Activated CD4-positive, alpha-beta T cell treated with anti-CD3 and anti-CD28 coated beads, Interleukin-2, Interleukin-6, amounts not matched to agents 100 ng/mL and 50 ng/mL, durations not matched to agents 16 hours and 8 hours (primary cell): ENCODE measurements at places on chromosomes 3 and 15.

DNA sequence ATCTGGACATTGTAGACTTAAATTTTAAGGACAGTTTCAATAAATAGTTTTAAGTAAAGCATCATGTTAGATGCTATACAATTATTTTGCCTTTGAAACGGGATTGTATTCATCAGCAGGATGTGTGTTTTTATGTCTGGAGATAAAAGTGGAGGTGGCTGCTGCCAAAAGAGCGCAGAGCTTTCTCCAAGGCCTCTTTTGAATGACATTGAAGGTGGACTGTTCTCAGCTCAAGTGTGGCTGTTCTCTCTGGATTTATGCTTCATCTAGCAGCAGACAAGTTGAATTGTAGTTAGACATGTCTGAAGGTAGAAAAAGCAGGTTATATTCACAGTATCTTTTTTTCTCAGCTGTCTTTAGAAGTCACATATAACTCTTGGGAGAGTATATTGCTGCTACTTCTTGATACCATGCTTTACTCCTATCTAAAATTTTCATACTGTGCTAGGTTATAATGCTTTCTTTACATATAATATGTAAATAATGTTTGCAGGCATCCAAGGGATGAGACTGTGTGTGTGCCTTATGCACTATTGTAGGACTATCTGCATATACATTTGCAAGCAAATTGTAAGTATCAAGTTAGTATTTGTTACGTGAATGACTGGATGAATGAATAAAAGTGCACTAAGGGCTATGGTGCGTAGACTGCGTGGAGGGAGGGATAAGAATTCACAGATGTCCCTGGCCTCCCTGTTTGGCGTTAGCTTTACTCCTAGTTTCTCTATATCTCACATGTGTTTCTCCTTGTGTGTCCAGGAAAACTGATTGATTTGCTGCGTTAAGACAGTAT is 340.1 kb downstream of the NAALADL2 start:
- DNase-seq = no peak

DNA sequence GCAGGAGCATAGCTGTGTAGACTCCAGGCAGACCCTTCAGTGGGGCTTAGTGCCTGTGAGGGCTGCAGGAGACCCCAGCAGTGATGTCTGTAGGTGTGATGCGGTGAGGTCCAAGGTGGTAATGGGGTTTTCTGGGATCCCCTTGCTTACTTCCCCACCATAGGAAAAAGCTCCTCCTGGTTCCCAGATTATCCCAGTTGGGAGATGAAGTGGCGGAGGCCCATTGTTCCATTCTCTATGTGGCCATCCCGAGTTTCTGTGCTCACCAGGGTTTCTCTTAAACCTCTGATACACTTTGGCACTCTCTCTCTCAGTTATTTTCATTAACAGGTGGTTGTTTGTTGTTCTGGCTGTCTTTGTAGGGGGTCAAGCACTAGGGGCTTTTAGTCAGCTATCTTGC is 146.7 kb upstream of the IGF1R start:
- no peak for DNase-seq

- no peak for DNase-seq
Measured at GRCh38 chr15:80936288-80937078, 53.1 kb downstream of the MESD start.

- DNase-seq = no peak
Measured at GRCh38 chr3:14396031-14396692, 6.2 kb upstream of the SLC6A6 start.

DNA sequence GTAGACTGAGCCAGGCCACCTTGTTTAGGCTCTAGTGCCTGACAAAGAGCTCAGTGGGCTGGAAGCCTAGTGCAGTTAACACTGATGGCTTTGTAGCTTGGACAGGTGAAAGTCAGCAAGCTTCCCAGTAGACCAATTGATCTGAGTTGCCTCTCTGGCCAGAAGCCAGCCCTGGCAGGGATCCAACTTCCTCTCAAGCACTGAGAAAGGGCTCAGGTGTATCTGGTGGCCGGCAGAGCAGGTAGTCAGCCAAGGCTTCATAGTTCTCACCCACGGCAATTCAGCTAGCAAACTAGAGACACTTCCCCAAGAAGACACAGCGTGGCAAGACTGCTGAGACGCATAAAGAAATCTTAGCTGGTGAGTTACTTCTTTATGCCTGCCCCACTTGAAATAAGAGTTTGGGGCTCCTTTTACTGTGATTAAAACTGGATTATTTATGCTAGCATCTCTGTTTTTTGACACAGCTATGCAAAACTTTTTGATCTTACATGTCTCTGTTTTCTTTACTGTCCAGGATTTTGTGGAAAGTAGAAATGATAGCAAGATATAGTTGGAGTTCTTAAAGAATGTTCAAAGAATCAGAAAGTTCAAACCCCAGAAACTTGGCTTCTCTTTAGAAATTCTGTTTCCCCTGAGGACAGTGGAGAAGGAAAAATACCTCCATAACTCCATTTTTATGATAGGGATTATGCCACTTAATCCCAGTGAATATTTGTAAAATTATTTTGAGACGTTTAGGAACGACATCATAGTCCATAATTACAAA is 8.4 kb upstream of the CA12 start:
- DNase-seq = no peak

DNA sequence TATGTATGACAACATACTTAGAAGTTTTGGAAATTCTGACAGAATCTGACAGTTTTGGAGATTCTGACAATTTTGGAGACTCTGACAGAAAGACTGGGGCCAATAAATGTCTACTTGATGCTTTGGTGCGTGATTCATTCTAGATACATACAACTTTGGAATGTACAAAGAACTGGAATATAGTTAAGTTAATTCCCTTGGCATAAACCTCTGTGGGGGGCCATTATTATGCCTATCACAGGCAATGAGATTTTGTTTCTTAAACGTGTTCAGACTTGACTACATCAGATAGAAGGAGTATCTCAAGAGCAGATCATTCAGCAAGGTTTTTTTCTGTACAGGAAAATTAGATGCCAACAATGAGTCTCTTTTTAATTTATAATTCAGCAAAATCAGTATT is 617.6 kb upstream of the ZNF717 start:
- DNase-seq = no peak

DNA sequence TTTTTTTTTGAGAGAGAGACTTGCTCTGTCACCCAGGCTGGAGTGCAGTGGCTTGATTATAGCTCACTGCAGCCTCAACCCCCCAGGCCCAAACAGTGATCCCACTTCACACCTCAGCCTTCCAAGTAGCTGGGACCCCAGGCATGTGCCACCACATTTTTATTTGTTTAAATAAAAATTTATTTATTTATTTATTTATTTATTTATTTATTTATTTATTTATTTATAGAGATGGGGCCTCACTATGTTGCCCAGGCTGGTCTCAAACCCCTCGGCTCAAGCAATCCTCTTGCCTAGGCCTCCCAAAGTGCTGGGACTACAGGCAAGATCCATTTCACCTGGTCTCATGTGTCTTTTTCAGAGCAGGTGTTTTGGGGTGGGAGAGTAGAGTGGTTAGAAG is 15.5 kb downstream of the CAPN3 start:
- DNase-seq = no peak

GRCh38 chr3:55349851-55350250 is 137.3 kb downstream of the WNT5A start:
- DNase-seq = no peak

GRCh38 chr3:2853651-2854050 is 256.5 kb downstream of the IL5RA start:
- DNase-seq = no peak

GRCh38 chr3:73245459-73245858 is 184.0 kb downstream of the EBLN2 start:
- no peak for DNase-seq

GRCh38 chr3:195760345-195761122 is 39.8 kb downstream of the MUC20 start:
- no peak for DNase-seq

DNA sequence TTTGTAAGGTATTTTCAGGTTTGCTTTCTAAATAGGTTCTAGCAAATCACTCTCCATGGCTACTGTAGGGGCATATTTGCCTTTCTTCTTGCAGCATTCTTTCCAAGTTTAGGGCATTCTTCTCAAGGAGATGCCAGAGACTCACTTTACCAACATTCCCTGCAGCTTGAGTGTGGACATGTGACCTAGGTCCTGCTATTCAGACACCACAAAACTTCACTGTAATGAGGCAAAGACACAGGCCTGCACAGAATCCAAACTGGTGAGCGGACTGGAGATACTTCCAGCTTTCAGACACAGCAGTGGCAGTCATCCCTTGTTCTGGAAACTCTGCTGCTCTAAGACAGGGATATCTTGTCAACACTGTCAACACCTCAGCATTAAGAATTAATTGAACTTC is 146.4 kb upstream of the PFN2 start:
- no peak for DNase-seq

DNA sequence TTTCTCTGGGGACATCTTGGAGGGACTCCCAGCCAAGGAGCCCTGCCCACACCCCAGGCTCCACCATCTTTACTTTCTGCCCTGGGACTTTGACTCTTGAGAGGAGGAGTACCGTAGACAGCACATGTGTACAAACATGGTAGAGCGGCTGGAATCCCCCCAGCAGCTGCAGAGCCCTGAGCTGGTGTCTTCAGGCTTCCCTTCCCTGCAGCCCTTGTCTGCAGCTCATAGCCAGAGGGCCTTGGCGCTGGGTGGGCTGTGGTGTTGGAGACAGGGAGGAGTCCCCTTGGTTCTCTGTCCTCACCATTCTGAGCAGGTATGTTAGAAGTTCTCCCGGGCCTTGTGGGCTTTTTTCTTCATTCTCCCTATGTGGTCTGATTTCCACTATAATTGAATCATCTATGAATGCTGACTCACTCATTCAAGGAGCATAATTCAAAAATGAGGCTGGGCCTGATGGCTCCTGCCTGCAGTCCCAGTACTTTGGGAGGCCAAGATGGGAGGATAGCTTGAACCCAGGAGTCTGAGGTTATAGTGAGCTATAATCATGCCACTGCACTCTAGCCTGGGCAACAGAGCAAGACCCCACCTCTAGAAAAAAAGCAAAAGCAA is 97.8 kb upstream of the MEF2A start:
- DNase-seq = no peak

DNA sequence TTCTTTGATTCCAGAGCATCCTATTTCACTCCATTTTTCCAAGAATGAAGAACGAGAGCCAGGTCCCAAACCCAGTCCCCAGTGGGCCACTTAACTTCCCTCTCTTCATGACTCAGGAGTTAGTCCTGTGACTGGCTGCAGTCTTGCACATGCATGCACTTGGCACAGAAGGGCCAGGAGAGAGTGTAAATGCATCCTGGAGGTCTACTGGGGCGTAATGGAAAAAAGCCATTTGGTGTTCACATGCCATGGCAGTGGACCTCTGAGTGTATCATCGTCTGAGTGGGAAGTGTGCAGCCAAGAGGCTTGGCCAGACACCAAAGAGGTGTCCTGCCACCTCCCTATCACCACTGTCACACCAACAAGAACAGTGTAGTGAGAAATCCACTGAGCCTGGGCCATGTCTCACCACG is 15.1 kb upstream of the RFTN1 start:
- no peak for DNase-seq
